ENCODE measurements at places on chromosomes 2 and 18.
A peak's percentile ranks its signal among the peaks of the same experiment; 100 is the strongest.

DNA sequence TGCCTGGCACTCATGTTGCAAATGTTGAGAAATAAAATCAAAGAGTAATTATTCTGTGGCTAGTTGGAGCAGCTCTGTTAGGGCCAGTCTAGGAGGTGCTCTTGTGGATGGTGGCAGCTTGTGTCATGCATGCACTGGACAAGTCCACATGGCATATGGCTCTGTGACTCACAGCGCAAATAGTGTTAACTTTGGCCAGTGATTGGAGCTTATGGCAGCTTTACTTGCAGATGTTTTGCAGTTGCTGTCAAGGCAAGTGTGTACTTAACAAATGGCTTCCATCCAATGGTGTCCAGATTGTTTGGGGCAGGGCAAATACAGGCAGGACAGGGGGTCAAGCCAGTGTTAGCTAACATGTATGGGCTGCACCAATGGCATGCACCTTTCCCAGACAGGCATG is 26.1 kb upstream of the TMX3 start:
- no peak for DNase-seq

DNA sequence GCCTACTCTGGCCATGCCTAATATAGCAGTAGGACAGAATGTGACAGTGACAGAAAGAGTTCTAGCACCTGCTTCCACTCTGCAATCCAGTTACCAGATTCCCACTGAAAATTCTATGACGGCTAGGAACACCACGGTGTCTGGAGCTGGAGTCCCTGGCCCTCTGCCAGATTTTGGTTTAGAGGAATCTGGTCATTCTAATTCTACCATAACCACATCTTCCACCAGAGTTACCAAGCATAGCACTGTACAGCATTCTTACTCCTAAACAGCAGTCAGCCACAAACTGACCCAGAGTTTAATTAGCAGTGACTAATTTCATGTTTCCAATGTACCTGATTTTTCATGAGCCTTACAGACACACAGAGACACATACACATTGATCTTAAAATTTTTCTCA is 45.2 kb upstream of the TTR start:
- DNase-seq: no peak

DNA sequence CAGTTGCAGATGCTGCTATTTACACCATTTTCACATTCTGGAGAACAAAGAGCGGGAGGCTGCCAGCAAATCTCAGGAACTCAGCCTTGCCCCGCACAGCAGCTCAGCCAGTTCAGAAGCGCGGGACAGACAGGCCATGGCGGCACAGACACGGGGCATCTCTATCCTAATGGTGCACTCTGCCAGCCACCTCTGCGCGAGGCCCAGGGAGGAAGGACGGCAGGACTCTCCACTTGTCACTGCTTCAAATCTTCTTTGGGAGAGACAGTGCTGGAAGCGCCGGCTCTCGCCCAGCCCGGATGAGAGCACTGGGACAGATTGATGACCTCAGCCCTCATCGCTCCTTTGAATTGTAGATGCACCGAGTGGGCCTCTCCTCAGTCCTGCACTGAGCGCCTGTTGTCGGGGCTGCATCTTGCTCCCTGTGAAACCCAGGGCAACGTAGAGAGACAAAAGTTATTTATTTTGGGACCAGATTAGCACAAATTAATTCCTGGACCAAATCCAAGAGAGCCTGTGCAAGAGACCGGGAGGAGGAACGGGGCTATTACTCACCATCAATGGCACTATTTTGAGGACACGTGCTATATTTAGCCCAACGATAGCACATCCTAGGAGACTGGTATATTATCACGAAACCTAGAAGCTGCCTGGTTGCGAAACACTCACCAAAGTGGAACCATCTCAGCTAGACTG is 211.4 kb upstream of the SMIM21 start:
- peak; percentile 44 for DNase-seq

DNA sequence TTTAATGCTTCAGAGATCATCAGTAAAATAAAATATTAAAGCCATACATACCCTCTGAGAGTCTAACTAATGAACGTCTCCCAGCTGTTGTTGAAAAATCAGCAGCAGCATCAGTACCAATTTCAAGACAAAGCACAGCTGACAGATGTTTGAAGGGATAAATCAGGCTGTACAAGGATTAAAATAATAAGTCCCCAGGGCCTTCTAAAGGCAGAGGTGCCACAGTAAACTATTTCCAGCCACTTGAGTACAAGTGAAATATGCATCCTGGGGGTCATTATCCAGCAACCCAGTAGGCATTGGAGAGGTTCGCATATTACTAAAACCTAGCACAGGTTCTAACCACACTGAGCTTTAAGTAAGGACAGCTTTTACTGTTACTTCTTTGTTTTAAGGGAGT is 76.9 kb downstream of the NXPH2 start:
- DNase-seq: no peak

GRCh38 chr2:235543851-235544688 is 50.2 kb downstream of the AGAP1 start:
- no peak for DNase-seq

DNA sequence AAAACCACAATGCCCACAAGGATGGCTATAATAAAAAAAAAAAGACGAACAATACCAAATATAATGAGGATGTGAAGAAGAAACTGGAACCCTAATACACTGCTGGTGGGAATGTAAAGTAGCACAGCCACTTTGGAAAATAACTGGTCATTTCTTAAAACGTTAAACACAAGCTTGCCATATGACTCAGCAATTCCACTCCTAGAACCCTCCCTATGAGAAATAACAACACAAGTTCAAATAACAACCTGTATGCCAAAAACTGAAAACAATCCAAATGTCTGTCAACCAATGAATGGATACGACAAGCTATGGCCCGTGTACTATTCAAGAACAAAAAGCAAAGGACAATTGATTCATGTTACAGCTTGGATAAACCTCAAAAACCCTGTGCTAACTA is 7.0 kb upstream of the ALPK2 start:
- no peak for DNase-seq

DNA sequence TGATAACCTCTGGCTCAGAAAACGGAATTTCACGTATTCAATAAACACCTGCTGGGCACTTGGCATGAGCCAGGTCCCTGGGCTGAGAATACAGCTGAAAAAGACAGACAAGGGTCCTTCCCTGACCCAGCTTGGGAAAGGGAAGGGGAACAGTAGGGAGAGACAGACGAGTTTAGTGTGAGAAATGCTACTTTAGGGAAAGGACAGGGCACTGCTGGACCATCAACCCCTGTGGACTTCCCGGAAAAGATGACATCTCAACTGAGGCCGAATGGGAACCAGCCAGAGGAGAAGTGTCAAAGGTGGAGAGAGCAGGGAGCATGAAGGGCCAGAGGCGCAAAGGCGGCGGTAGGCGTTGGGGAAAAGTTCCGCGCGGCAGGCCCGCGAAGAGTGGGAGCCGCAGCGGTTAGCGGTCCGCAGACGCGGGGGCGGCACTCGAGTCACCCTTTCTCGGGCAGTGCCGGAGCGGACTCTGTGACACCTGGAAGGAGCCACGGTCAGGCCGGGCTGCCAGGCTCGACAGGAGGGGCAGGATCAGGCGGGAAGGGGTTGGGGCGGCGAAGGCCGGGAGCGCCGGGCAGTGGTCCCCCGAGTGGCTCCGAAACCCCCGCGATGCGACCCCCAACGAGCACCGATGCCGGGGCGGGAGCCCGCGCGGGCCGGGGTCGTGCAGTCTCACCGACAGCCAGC is 519 bp downstream of the TEX261 start:
- no peak for DNase-seq

DNA sequence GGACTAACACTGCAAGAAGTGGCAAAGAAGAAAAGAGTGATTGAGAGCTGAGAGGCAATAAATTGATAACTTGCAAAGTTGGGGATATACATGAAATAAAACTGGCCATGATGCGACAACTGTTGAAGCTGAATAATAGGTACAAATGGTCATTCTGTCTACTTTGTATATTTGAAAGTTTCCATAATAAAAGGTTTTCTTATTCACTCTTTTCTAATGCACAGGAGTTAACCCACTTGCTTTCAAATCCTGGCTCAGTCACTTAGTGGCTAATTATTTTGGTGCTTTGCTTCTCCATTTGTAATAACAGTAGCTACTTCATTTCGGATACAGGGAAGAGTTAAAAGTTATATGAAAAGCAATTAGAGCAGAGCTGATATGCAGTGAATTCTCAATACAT is 159.7 kb upstream of the WDSUB1 start:
- DNase-seq: no peak

DNA sequence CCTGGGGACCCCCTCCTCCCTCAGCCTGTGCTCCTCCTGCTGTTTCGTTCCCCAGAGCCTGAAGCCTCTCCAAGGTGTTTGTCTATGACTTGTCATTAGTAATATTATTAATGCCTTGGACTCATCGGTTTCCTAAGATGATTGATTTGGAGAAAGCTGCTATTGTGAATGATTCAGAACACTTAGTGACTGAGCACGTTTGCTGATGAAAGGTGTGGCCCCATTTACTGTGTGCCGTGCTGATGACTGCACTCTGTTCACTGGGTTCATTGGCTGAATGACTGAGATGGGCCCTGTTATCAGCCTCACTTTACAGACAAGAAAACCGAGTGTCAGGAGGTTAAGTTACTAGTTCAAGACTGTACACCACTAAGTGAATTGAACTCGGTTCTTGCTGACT is 111.4 kb downstream of the SPP2 start:
- no peak for DNase-seq

GRCh38 chr2:178632729-178633128 is 152.5 kb downstream of the PLEKHA3 start:
- no peak for DNase-seq

DNA sequence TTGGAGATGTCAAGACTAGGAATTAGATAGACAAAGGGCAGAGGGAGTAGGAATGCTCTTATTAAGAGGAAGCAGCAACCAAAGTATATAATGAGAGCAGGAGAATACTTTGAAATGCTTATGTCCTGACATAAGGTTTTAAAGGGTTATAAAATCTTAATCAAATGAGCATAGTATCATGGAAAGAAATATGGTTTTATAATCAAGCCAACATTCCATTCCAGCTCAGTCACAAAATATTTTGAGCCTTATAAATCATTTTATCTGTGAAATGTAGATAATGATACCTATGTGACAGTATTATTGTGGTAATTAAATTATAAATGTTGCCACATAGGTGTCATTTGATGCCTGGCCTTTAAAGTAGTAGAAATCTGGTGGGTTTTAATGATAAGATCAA is 17.6 kb downstream of the VSNL1 start:
- no peak for DNase-seq

DNA sequence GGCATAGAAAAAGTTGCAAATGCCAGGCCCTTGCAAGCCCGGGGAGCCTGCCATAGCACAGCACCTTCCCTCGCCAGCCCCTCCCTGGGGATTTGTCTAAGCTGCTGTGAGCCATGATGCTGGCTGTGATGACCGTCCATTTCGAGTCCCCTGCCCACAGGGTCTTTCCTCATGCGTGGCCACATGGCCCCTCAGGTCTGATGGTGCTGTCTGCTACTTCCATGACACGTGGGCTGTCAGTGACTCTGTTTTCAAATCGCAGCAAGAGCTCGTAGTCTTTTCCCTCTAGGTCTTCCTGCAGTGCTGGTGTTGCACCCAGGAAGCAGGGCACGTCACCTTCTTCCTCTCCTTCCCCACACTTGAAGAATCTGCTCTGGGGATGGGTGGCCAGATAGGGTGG is 15.5 kb upstream of the GNAL start:
- DNase-seq: no peak

- no peak for DNase-seq
These were observed 292.4 kb downstream of the ZEB2 start for GRCh38 chr2:144227427-144228105.

DNA sequence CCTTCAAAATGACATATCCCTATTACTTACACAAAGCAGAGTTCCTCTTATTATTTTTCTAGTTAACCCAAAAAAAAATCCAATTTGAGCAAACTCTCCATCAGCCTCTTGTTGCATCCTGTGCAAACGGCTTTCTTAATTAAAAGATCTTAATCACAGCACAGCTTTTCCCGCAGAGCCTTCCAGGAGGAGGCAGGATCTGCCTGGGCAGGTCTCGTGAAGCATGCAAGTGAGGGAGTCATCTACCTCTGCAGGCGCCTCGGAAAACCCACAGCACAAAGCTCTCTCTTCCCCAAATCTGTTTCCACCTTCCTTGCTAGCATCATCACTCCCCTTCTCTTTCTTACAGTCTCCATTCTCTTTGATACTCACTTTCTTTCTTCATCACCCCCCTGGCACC is 100.4 kb downstream of the EN1 start:
- DNase-seq: no peak

DNA sequence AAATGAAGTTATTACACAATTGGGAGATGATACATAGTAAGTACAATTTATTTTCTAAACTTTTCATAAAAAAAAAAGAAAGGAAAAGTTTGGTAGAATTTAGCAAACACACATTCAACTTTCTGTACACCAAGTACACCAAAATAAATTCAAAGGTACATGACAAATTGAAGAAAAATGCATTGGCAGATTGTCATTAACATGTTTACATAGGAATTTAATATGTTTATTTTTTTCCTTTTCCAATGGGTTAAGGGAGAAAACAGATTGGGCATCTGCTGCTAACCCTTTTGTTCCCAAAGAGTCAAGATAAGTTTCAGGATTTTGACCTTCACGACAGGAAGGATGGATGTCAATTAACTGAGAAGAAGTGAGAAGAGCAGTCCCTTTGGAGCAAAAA is 620.4 kb downstream of the XIRP2 start:
- DNase-seq: no peak

DNA sequence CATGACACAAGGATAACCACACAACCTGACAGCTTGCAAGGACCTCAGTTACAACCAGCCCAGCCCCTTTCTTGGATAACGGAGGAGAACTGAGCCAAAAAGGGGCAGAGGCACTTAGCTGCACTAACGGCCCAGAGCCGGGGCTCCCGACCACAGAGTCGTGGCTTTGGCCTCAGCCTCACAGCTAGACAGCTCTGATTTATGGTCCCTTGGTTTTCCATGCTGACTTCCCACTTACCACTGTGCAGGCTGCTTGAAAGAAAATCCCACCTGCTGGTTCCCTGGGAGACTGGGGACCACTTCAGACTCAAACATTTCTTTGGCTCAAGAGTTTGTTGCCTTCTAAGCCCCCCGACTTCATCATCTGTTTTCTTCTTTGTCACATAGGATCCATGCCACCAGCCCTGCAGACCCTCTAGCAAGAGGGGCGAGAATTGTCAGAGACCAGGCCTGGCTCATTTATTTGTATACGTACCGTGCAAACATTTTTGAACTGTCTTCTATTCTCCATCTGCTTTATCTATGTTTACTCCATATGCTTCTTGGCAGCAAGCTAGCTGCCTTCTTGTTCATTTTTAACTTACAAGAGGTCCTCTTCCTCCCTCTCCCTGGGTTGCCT is 352.6 kb upstream of the MYT1L start:
- peak; percentile 76 for DNase-seq

- peak; percentile 73 for DNase-seq
These were observed 138.6 kb downstream of the GLI2 start for GRCh38 chr2:120873958-120874887.

GRCh38 chr2:60707750-60708371 is 48.2 kb upstream of the PAPOLG start:
- peak; percentile 17 for DNase-seq

DNA sequence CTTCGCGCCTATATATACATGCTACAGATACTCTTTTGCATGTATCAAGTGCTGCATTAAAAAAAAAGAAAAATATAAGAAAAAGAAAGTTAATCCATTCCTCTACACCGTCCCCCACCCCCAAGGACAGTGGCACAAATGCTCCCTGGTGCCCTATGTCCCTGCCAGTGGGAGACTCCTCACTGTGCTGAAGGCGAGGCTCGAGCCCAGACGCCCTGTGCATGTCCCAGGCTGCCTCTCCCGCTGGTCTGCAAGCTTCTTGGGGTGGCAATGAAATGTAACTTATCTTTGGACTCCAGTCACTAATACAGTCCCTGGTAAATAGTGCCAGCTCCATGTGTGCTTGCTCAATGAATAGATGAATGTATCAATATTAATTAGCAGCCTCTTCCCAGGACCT is 185.6 kb upstream of the SMAD2 start:
- DNase-seq: no peak

- DNase-seq: peak; percentile 23
These were observed 102.5 kb downstream of the BARD1 start for GRCh38 chr2:214706986-214707385.

All from NCI-H345 (cell line).